Hepatocyte (in vitro differentiated cells): ENCODE measurements at places on chromosomes 1 and 21. TPM values are rescaled to one million over a fixed set of nuclear protein-coding genes. Genes with fewer than 3 reads are reported as not detected.

GRCh38 chr1:29762635-29763034 is 526.3 kb downstream of the PTPRU start:
- no peak for DNase-seq
- H3K36me3 ChIP-seq = no peaks in the 10 kb centered on the region
- H3K4me3 ChIP-seq = no peak overlapping the region
- H3K4me1 ChIP-seq = peaks cover 12% of the 10 kb centered on the region

FCRL4 gene
- total RNA-seq = not detected in 2 replicates

- H3K4me1 ChIP-seq = peaks cover 12% of the 10 kb centered on the region
- no peaks in the 10 kb centered on the region for H3K27me3 ChIP-seq
- H3K4me3 ChIP-seq = no peak overlapping the region
- H3K36me3 ChIP-seq = no peaks in the 10 kb centered on the region
Measured at GRCh38 chr1:179208681-179209477, 20.6 kb downstream of the ABL2 start.

DNA sequence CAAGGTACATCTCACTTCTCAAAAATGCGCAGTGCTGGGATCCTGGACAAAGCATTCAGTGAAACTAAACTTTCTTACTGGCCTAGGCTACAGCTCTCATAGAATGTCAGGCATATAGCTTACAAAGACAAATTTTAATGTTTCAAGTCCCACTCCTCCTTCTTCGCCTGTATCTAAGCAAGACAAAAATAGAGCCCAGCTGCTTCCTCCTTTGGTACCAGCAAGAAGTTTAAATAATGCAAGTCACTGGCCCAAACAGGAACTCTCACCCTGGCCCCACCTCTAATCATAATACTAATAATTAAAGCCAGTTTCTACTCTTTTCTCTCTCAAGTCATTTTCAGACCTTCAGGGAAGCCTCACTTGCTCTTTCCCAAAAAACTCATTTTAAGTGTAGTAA is 1267.9 kb downstream of the MRPL39 start:
- no peaks in the 10 kb centered on the region for H3K36me3 ChIP-seq
- no peak overlapping the region for H3K27ac ChIP-seq
- H3K4me3 ChIP-seq = no peak overlapping the region
- no peak for DNase-seq
- H3K27me3 ChIP-seq = no peaks in the 10 kb centered on the region
- no peaks in the 10 kb centered on the region for H3K4me1 ChIP-seq

- H3K27me3 ChIP-seq = no peaks in the 10 kb centered on the region
- no peak overlapping the region for H3K27ac ChIP-seq
- H3K4me1 ChIP-seq = no peaks in the 10 kb centered on the region
- DNase-seq = no peak
- no peaks in the 10 kb centered on the region for H3K36me3 ChIP-seq
Measured at GRCh38 chr1:226414098-226414698, 6.3 kb upstream of the PARP1 start.

MINDY1 gene
- 15.9 and 18.5 TPM in 2 replicates for total RNA-seq

SHISAL2A gene
- total RNA-seq = 0.47 and 1.5 TPM in 2 replicates

VSIG8 gene
- total RNA-seq = 0.33 TPM in 1 of 2 replicates, not detected in the other
